Stimulated activated CD4-positive, alpha-beta T cell treated with anti-CD3 and anti-CD28 coated beads, TNF-alpha, amount 100 ng/mL, for 24 hours (primary cell): ENCODE measurements at places on chromosomes 5 and 9.

- no peak for DNase-seq
Observed at GRCh38 chr9:28930766-28931165, 1357.5 kb upstream of the C9orf72 start.

DNA sequence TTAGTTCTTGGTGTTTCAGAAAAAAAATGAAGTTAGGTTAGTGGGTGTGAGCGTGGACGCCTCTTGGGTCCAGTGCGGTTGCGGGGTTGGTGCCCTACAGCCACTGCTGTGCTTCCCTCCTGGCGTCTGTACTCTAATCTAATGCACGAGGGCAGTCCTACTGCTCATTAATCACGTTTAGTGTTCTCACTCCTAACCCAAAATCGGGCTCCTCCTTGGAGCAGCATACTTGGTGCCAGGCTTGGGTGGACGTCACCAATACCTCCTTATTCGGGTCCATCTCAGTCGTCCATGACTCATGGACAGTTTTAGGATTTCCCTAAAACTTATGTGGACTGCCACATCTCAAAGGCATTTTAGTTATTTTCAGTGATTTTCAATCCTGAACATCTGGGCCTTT lies 41.6 kb downstream of the TRIO start:
- DNase-seq: no peak

- no peak for DNase-seq
Observed at GRCh38 chr9:123345567-123345955, 10.4 kb upstream of the CRB2 start.

DNA sequence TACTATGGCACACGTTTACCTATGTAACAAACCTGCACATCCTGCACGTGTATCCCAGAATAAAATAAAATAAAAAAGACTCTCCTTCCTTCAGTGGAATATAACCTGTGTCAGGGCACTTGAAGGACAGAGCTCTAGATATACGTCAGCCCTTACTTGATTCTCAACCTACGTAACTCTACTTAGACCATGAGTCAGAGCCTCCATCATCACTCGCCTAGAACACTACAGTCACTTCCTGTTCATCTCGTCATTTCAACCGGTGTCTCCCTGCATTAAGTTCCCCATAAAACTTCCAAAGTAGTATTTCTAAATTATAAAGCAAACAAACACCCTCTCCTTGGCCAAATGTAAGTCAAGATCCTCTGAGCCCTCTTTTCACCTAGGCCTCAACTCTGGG lies 243.5 kb upstream of the CCNG1 start:
- no peak for DNase-seq

GRCh38 chr9:136251264-136252115 lies 5.9 kb upstream of the QSOX2 start:
- no peak for DNase-seq
